ENCODE measurements at places on chromosomes 3 and 15.

DNA sequence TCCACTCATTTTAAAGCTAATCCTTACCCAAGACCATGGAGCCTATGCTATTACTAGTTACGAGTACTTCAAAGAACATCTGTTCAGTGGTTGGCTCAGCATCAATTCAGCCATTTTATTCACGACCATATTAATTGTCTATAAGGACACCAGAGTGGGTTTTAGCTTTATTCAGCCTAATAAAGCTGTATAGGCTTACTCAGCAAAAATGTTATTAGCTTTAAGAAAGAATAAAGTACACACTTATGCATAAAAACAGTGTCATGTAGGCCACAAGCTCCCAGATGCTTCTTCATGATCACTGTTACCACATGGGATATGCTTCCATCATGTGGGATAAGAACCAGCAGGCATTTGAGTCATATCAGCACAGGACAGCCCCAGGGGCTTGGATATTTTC, 87.4 kb upstream of the GPR149 start:
- DNase-seq, result no peak

GRCh38 chr3:67016522-67017080, 18.5 kb downstream of the KBTBD8 start:
- no peak for DNase-seq

DNA sequence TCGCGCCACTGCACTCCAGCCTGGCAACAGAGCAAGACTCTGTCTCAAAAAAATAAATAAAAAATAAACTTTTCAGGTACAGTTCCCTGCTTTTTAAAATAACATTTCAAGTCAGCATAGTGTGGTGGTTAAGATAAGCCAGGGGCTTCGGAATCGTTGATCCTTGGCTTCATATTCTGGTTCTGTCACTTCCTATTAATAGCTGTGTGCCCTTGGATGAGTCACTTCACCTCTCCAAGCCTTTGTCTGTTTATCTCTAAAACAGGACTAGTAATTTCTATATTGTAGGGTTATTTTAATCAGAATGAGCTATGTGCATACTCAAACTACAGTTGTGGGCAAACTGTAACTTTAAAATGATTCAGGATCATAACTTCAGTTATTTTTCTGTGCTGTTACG, 53.8 kb upstream of the SENP5 start:
- DNase-seq, result no peak

DNA sequence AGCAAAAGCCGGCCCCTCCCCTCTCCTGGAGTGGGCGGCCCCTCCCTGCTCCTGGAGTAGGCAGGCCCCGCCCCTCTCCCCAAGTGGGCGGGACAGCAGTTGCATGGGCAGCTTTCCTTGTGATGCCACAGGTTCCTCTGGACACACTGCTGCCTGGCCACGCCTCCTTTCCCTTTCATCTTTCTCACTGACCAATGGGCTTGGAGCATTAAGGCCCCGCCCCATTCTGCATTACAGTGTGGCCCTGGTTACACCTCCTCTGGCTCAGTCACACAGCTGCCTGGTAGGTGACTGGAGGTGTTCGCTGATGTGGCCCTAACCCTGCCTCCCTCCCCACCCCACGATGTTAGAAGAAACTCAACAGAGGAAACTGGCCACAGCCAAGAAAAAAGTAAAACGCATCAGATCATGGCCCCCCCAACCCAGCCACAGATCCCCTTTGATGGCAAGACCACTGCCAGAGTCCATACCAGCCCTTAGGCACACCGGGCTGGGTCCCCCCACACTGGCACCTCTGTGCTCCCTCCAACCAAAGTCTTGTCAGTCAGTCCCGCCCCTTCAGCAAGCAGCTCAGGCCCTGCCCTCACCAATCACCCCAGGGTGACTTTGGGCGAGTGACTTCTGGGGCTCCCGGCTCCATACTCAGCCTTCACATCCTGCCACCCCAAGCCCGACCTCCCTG, 84.3 kb downstream of the ADAMTS7 start:
- DNase-seq, result no peak

GRCh38 chr3:61946570-61947324, 385.4 kb downstream of the PTPRG start:
- DNase-seq, result no peak

- DNase-seq, result no peak
Measured at GRCh38 chr15:33467816-33468163, 157.0 kb downstream of the RYR3 start.

DNA sequence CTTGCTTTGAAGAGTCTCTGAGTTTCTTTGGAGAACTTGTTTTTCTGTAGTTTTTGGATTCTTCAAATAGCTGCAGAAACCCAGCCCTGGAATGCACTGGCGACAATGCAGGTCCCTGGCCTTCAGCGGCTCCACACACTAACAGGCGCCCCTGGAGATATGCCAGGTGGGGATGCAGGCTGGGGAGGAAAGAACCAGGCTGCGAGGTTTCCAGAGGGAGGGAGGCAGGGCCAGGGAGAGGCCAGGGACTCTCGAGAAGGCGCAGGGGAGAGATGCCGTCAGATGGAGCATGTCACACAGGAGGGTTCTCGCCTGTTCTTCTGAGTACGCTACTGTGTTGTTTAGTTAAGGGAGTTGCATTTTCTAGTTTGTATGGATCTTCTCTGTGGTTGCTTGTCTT, 283.1 kb downstream of the GABRG3 start:
- no peak for DNase-seq

- DNase-seq, result no peak
Measured at GRCh38 chr3:181017690-181018089, 28.2 kb upstream of the DNAJC19 start.

DNA sequence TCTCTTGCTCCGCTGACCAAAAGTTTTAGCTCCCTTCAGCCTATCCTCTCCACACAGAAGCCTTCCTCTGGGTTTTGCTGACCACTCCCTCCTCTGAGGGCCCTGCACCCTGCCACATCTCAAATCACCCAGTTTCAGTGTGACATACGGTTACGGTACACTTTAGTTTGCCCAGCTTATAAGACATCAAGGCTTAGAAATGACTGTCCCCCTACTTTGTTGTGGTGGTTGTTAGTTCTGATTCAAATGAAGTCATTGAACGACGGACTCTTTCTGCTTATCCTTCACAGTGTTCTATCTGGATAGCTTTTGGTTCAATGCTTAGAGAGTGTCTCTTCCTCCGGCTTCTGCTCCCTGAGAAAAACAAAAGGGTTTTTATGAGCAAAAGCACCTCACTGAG, 68.0 kb upstream of the NDUFB4 start:
- DNase-seq, result no peak

DNA sequence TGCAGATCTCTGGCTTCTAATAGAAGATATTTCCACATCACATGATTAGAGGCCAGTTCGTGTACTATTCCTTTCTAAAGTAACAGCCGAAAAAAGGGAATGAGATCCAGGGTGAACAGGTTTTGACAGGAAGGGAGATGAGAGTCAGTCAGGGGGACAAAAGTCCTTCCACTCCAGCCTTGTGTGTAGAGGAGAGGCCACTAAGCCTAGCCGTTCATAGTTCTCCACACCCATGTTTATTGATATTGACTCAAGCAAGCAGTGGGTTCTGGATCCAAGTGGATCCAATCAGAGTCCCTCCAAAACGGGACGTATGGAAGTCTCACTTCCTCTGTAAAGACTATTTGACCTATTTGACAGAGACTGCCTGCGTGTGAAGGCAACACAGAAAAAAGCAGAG, 80.4 kb upstream of the LRIG1 start:
- DNase-seq, result no peak

DNA sequence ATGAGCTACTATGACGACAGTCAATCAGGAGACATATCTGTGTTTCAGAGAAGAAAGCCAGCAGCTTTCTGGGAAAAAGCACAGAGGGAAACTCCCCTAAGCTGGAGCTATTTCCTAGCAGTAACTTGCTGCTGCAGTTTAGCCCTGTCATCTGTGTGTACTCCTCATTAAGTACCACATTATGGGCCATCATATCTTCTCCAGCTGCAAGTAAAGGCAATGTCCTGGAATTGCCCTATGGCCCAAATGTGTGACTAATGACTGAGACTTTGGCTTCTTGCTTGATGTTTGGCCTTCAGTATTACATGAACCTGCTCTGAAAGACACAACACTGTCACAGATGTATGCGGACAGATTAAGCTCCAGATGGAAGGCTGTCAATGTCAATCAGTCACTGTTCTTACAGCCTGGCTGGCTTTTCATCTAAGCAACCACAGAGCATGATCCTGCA, 190.8 kb downstream of the FHIT start:
- no peak for DNase-seq

DNA sequence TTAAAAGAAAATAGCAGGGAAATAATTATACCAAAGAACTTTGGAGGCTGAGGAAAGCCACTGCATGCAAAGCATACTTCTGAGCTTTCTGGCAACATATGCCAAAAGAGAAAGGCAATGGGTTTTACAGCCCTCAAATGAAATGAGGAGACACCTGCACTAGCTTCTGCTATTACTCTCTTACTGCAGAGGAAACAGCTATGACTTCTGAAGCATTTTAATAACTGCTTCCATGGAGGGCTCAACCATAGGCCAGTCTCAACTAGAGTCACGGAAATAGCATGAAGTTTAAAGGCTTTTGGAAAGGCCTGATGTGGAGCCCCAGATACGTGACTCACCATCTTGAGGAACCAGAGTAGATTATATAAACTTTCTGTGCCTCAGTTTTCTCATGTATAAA, 114.8 kb downstream of the OXNAD1 start:
- DNase-seq, result no peak

GRCh38 chr15:101478701-101479341, 10.7 kb downstream of the PCSK6 start:
- no peak for DNase-seq

- no peak for DNase-seq
Measured at GRCh38 chr15:90839187-90840071, 29.0 kb upstream of the FURIN start.

GRCh38 chr3:151011427-151011826, 38.9 kb upstream of the CLRN1 start:
- peak; percentile 58 for DNase-seq

DNA sequence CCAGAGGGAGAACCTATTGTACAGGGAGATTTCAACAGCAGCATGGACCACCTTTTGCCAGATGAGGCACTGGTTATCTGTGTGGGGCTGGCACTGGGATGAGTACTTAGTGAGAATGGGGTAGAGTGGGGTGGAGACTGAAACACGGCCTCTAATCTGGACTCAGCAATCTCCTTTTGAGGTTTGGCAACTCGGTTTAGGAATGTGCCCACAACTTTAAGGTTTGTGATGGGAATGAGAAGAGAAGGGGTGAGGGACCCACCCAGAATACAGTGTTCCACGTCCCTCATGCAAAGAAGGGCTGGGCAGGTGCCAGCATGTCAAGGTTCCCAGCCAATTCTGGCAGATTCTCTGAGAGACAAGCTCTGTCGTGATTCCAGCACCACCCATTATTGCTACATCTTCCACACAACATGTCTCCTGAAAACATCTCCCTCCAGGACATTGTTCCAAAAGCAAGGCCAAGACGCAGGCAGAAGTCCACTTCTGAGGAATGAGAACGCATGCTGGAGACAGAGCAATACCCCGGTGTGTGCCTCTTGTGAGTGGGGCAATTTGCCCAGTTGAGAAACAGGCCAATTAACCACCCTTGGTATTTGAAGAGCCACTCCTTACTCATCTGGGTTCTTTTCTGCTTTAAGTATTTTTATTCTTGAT, 37.5 kb upstream of the CCR4 start:
- no peak for DNase-seq

GRCh38 chr15:34613997-34614396, 30.5 kb upstream of the GOLGA8B start:
- DNase-seq, result no peak

DNA sequence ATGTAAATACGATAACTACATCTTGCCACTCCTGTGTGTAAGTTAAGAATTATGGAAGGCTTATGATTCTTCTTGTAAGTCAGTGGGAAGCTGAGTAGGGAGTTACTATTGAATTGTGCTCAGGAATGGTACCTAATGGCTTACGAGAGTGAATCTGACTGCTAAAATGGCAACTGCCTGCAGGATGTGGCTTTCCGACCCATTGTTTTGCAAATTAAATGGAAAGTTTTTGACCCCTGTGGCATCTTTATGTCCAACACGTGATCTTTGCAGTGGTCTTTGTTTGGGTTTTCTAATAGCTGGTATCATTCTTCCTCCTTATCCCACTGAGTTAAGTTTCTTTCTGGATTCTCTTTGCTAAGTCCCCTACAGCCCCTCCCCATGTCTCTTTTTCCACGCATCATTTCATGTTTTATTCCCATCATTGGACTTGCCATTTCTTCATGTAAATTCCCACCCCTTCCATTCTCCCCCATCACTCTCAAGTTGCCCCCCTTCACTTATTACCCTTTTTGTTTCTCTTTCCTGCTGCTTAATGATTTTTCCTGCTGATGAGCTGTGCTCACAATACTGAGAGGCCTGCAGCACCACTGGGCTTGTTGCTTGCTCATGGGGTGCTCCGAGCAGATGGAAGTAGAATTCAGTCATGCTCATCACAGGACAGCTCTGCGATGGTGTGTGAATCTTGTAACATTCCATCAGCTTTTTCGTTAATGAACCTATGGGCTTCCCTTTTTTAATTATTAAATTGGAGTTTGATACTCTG, 428.2 kb upstream of the IL12A start:
- DNase-seq, result no peak

DNA sequence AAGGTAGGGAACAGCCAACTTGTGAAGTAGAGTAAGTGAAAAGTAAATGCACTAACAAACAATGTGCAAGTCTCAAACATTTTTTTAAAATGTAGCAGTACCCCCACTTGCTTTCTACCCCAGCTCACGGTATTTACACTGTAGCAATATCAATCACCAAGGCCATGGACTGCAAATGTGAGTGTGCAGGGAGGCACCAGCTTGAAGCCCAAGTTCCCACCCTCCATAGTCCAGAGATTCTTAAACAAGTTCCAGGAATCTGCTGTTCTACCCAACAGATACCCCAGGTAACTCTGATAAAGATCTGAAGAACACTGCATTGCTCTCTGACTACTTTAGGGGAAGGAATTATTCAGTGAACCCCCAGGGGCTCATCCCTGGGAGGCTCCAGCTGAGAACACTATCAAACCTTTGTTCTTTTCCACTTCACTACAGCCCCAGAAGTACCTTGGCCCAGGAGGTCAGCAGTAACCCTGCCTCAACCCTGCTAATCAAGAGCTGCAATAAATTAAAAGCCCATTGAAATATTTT, 86.1 kb downstream of the FOXP1 start:
- no peak for DNase-seq

- DNase-seq, result no peak
Measured at GRCh38 chr15:58447271-58448010, 15.7 kb downstream of the LIPC start.

- no peak for DNase-seq
Measured at GRCh38 chr15:29410338-29410737, 140.7 kb upstream of the NSMCE3 start.

DNA sequence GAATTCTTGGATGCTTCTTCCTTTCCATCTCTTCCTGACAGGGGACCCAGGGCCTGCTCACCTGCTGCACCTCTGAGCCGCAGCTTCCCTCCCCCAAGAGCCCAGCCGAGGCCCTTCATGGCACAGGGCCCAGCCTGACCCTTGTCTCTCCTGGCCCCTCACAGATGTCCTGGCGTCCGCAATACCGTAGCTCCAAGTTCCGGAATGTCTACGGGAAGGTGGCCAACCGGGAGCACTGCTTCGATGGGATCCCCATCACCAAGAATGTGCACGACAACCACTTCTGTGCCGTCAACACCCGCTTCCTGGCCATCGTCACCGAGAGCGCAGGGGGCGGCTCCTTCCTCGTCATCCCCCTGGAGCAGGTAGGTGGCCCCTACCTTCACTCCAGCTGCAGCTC, 66.2 kb downstream of the CORO2B start:
- DNase-seq, result no peak
